ENCODE measurements at places on chromosomes 7 and 10.

GRCh38 chr10:43930243-43930642 is 281.6 kb upstream of the ZNF32 start:
- DNase-seq: no peak

DNA sequence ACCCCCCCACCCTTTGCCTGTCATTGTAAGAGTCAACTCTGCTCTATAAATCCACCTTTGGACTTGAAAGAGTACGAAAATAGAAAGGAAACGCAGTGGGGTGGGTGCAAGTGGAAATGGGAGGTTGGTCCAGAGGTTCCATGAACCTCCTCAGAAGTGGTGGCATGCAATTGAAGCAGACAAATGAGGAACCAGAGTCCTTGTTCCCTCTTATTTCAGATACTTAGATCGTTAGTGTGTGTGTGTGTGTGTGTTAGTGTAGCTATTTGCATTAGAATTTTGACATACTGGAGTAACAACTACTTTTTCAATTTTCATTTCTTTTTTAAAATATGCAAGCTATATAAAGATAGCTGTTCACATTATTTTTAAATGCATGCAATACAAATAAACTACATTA is 18.1 kb upstream of the TFAM start:
- DNase-seq: no peak

DNA sequence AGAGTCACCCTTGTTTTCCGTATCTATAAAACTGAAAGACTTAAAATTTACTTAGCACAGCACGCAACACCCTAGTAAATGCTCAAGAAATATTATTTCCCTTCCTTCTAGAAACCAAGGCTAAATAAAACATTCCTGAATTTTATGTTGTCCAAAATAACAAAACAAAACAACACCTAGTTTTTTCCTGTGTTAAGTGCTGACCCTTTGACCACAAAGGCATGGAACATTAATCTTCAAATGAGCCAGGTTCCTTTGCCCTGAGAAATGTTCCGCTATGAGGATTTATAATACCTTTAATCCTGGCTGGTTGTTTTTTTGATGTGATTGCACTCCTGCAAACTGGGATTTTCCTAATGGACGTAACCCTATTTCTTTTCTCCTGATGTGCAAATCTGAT is 29.0 kb upstream of the DGKI start:
- DNase-seq: no peak

DNA sequence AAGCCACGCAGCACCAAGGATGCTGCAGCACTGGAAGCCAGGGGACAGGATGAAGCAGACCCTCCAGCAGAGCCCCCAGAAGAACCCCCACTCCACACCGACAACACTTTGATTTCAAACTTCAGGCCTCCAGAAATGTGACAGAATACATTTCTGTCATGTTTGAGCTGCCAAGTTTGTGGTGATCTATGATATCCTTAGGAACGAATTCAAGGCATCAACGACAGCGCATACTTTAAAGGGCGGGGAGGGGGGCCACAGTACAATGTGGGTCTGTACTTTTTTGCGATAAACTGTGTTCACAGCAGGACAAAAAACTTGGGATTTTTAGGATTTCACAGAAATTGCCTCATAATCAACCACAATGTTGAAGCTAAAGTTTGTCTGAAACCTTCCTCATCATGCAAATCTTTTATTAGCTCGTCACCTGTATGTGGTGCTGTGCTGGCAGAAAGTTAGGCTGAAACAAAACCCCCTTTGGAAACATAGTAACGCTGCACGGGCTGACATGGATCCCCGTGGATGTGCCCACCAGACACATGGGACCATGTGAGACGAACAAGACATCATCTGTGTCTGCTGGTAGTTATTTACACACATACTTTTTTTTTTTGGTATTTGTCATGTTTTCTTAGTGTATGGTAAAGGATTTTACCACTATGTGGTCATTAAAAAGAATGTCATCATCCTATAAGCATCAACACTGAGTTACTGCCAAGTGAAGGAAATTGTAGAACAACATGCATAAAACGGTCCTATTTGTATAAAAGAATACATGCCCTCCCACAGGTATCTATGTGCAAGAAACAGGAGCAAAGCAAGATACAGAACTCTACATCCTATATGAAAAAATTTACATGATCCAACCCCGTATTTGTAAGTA is 113.3 kb upstream of the AFAP1L2 start:
- no peak for DNase-seq

- DNase-seq: no peak
Observed at GRCh38 chr10:13615650-13616300, 29.0 kb downstream of the PRPF18 start.

GRCh38 chr7:135742371-135742770 is 6.2 kb downstream of the FAM180A start:
- no peak for DNase-seq

DNA sequence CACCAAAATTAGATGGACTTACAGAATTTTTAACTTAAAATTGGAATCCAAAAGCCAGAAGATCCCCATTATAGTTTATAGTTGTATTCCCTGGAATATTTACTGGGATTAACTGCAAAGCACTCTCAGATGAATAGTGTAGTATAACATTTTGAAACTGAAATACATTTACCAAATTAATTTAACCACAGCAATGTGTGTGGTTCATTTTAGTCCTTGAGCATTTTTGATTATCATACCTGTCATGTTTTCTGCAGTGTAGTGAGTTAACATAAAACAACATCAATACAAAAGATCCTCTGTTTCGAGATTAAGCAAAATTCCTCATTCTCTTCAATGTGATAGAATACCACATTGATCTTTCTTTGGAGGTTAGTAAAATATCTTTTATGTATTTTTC is 3.7 kb downstream of the VIM start:
- DNase-seq: no peak

DNA sequence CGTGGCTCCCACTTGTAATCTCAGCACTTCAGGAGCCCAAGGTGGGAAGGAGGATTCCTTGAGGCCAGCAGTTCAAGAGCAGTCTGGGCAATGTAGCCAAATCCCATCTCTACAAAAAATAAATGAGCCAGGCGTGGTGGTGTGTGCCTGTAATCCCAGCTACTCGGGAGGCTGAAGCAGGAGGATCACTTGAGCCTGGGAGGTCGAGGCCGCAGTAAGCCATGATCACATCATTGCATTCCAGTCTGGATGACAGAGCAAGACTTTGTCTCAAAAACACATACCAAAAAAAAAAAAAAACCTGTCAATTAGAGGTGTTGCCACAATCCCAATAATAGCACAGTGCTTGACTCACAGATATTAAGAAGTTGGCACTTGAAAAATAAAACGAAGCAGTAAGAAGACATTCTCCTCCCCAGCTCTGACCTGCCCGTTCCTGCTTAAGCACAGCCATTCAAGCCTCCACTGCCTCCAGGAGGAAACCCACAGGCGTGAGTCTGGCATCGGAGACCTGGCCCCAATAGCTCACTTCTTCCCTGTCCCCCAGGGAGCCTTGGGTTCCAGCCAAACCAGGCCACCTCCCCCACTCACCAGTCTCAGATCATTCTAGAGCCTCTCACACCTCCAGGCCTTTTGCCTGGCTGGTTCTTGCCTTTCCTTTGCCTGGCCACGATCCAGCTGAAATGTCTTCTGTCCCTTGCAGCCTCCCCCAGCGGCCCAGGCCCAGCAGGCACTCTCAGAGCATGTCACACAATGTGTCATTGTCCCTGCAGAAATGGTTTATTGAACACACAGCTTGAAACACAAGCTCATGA is 45.3 kb upstream of the GTF2I start:
- DNase-seq: no peak

All from stimulated activated CD4-positive, alpha-beta T cell treated with anti-CD3 and anti-CD28 coated beads, Interleukin-4, amount 100 ng/mL, for 1 hour (primary cell).